Pulmonary artery endothelial cell (primary cell): ENCODE measurements at places on chromosomes 12 and 14.

DNA sequence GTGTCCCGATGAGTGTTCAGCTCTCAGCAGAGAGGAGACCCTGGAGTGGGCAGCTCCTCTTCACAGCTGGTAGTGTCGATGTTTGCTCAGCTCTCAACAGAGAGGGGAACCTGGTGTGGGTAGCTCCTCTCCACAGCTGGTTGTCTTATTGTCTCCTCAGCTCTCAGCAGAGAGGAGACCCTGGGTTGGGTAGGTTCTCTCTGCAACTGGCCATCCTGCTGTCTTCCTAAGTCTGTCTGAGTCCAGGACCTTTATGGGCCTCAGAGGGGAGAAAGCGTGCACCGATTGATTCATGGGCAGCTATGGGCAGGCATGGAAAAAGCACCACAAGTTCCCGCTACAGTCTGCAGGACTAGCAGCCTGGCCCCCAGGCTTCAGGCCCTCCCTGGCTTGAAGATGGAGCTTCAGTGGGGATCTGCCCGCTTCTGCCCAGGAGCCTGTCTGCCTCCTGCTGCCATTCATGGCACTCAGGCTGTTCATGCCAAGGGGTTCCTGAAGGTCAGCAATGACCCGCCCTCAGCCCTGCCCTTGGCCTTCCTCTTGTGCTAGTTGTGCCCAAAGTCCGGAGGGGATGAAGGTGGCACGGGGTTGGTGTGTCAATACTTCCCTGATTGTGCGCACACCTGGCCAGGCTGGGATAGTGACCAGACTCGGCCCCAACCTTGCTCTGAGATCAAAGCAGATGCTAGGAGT lies 224.2 kb downstream of the KCNC2 start:
- no peak for DNase-seq

DNA sequence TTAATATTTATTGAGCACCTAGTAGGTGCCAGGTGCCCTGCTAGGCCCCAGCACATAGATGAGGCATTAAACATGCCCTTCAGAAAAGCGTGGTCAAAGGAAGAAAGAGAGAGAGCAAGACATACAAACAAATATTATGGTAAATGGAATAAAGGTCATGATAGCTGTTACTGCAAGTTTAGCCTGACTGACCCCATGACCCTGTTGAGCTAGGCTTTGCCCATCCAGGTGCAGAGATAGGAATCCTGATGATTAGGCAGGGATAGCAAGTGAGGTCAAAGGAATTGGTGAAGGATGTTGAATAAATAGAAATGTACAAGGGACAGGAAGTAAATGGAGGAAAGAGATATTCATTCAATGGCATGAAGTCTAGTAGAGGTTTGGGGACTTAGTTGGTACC lies 33.4 kb upstream of the SLC15A5 start:
- DNase-seq = no peak

DNA sequence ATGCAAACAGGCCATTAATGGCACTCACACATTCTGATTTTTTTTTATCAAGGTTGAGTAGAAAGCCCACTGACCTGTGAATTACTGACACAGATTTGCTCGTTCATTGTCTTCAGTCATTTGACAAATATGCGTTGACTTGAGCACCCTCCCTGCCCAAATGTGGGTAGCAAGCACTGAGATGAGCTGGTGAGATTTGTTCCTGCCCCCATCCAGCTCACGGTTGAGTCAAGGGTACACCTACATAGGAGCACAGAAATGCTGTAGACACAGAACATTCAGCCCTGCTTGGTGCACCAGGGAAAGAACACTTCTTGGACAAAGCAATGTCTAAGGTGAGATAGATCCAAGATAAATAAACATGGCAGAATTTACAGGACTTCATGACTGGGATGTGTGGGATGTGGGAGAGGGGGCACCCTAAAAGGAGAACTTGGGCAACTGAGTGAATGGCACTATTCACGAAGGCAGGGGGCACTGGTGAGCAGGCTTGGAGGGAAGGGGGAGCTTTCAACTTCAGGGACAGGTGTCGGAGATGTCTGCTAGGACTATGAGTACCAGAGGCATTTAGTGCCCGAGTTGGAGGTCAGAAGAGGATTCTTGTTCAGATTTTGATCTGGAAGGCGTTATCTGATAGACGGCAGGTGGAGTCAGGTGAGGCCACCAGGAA lies 213.4 kb downstream of the VRK1 start:
- no peak for DNase-seq

GRCh38 chr12:9064201-9064814 lies 51.4 kb downstream of the A2M start:
- DNase-seq = peak; percentile 17

DNA sequence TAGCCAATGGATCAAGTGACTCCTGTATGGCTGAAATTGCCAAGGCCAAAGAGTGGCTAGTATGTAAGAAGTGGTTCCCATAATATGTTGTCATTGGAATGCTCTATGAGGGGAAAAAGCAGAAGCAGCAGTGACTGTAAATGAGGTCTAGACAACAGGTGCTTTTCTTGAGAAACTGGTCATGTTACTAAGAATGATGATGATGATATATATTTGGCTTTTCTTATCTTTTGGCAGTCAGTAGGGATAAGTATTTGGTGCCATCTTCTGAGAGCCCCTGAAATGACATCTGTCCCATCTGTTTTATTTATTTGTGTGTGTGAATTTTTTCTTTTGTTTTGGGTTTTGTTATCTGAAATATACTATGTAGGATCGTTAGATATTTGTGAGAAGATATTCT lies 141.7 kb downstream of the SYT1 start:
- no peak for DNase-seq

GRCh38 chr12:51972849-51973273 lies 21.4 kb downstream of the ACVR1B start:
- peak; percentile 74 for DNase-seq

GRCh38 chr12:72209086-72209485 lies 63.1 kb upstream of the TRHDE start:
- DNase-seq = no peak

- DNase-seq = no peak
Observed at GRCh38 chr14:25484235-25484634, 434.3 kb upstream of the STXBP6 start.

DNA sequence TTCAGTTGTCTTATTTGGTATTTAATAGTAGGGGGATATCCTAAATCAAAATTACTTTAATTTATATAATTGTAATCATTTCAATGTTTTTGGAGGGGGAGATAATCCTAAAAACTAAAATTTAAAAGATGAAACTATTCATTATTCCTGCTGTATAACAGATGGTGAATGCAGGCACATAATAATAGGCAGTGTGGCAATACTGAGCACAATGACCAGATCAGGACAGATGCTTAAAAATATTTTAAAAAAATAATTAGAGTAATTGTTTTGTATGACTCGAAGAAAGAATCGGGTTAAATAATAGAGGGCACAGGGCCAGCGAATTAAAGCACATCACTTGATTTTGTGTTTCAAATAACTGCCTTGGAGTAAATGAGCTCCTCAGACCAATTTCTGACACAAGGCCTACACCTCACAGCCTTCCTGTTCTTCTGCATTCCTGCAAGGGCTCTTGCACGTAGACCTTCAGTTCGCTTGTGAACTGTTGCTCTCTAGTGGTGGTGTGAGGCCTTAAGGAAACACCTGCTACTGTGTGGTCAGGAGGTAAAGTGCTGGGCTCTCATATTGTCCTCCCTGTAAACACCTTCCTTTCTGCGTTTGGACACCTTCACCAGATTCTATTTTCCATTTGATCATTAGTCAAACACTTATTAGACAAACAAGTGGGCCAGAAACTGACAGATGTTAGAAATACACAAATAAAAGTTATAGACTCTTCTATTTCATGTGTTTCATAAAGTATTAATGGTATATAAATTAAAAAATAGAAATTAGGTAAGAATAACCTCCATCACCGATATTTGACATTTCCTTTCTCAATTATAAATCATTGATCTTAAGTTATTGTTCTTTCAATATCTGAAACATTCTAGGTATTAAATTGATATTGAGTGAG lies 29.3 kb upstream of the KLRF1 start:
- DNase-seq = peak; percentile 57

DNA sequence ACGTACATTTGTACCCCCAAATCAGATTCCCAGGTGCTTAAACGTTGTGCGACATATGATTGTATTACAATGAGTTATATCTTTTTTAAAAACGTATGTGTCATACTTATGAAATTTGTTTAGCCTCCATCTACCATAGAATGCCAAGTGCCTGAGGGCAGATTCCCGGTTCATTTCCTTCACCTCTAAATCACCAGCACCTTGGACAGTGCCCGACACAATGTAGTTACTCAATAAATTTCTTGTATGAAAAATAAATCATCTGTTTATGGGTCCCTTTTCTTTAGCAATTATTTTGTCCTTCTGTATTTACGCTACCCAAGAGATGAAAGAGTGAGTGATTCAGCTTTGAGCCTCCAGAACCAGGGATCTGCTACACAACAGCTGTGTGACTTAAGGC lies 157.4 kb downstream of the TBX5 start:
- DNase-seq = no peak

- DNase-seq = no peak
Observed at GRCh38 chr12:108029051-108029835, 99.8 kb upstream of the WSCD2 start.

DNA sequence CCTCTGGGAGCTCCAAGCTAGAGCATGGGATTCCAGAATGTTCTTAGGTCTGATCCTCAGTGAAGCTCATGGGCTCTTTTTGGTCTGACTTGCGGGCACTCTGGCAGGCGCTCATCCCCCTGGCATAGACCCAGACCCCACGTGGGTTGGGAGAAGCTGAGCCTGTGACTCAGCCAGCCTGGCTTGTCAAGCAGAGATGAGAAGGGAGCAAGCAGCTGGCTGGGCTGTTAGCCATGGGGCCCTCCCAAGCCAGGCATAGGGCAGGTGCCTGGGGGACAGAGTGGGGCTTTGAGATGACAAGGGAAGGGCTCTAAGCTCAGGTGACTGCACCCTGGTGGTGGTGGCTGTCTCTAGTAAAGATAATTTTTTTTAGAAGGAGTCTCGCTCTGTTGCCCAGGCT lies 80.3 kb upstream of the NOS1 start:
- DNase-seq = no peak

GRCh38 chr12:66237505-66238175 lies 48.6 kb downstream of the IRAK3 start:
- DNase-seq = no peak
